ENCODE measurements at places on chromosomes 1 and 21.
A peak's percentile ranks its signal among the peaks of the same experiment; 100 is the strongest.

- no peak for DNase-seq
Measured at GRCh38 chr1:5342830-5343229, 649.4 kb downstream of the NPHP4 start.

- no peak for DNase-seq
Measured at GRCh38 chr1:185720633-185721272, 13.4 kb upstream of the HMCN1 start.

- DNase-seq = no peak
Measured at GRCh38 chr1:188386666-188387065, 1557.9 kb downstream of the PLA2G4A start.

DNA sequence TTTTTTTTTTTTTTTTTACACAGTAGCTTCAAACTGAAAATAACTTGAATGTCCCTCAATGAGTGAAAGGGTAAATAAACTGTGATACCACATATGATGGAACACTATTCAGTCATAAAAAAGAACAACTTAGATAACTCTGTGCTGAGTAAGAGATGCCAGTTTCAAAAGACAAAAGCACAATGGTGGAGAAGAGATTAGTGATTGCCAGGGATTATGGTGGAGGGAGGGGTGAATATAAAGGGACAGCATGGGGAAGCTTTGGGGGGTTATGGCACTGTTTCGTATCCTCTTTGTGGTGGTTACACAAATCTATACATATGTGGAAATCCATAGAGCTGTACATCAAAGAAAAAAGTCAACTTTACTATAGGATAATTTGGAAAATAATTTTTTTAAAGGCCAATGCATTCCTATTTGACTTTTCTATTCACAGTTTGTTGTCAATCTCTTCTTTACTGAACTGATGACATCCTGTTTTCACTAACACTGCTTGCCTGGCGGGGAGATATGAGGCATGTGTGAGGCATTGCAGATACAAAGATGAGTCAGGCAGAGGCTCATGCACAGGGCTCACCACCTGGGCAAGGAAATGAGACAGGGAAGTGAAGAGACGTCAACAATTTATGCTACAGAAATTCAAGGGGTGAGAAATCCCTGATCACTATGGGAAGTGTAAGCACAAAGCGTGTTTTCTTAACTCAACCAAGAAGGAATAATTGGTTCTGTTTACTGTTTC lies 302.7 kb downstream of the DUSP10 start:
- DNase-seq = no peak

DNA sequence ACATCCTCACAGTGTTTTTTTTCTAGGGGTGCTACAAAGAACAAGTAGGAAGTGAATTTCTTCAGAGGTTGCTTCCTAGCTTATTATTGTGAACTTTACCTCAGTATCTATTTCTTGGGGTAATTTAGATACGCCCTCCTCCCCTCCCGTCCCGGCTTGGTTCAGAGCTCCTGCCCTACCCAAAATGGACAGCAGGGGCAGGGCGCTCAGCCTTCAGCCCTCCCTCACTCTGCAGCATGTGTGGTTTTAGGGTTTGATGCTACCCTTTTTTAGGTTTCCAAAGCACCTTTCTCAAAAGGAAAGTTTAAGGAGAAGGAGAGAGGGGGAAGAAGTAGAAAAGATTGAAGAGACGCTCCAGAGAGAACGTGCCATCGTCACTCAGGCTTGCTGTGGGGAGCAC lies 16.9 kb upstream of the POGK start:
- no peak for DNase-seq

- no peak for DNase-seq
Measured at GRCh38 chr21:14522736-14523135, 23.4 kb downstream of the SAMSN1 start.

- DNase-seq = no peak
Measured at GRCh38 chr1:8015809-8016165, 10.3 kb downstream of the ERRFI1 start.

- DNase-seq = no peak
Measured at GRCh38 chr1:211036381-211037060, 97.4 kb downstream of the KCNH1 start.

DNA sequence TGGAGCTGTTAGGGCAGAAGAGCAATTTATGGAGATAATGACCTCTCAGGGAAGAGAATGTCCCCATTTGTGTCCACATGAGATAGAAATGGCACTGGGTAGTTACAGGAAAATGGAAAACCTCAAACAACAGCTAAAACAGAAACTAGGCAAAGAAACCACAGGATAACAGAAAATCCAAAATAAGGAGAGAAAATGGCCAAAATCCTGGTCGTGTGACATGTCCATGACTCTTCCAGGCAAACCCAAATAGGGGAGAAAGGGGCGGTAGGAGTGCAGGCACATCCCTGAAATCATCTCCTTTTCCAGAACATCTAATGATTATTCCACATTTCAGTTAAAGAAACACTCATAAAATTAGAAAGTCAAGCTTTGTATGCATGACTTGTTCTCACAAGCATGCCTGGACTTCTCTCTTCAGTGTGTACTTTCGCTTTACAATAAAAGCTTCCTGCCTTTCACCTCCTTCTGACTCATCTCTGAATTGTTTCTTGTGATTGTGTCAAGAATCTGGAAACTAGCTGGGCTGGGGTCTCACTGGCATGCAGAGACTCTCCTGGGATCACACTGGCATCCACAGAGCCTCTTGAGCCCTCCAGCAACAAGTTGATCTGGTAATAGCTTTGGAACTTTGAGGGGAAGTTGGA lies 171.4 kb upstream of the ZP4 start:
- DNase-seq = no peak

GRCh38 chr21:30434033-30434631 lies 4.1 kb downstream of the KRTAP13-4 start:
- peak; percentile 59 for DNase-seq

DNA sequence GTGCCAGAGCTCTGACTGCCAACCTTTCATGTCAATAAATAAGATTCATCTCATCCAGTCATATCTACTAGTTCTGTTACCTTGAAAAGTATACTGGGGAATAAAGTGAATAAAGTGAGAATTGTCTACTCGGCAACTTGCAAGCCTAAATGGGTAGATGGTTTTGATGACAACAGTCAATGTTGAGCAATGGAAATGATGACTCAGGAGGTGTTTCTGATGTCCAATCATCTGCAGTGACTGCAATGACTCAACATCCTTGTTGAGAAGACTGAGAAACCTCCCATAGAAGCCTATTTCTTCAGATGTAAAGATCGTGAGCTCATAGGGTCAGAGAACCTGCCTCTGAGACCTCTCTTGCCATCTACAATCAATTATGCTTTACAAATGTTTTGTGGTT lies 276.4 kb downstream of the SPATA17 start:
- DNase-seq = no peak

- peak; percentile 50 for DNase-seq
Measured at GRCh38 chr1:89987159-89987819, 7.6 kb upstream of the ZNF326 start.

DNA sequence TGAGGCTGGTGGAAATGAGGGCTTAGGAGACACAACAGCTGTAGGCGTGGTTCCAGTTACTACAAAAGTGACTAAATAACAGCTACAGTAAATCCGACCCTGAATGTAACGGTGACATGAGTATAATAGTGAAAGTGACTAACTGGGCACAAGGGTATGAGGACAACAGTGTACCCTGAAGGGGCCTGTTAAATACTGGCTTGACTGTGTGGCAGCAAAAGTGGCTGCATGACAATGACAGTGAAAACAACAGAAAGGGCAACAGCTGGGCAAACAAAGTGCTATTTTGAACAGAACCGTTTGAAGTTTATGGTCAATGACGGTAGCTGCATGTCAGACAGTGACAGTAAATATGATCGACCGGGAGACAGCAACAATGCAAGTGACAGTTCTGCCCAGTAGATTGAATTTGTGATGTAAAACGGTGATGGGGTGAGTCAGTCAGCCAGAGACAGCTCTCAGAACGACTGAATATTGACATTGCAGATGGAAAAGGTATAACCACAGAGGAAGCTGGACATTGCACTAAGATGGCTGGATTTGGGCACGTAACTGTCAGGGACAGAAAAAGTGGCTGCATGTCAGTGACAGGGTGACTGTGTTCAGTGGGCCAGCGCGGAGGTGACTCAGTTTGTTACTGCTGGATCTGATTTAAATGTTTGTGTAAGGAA lies 1.2 kb upstream of the ZBTB40 start:
- DNase-seq = no peak

DNA sequence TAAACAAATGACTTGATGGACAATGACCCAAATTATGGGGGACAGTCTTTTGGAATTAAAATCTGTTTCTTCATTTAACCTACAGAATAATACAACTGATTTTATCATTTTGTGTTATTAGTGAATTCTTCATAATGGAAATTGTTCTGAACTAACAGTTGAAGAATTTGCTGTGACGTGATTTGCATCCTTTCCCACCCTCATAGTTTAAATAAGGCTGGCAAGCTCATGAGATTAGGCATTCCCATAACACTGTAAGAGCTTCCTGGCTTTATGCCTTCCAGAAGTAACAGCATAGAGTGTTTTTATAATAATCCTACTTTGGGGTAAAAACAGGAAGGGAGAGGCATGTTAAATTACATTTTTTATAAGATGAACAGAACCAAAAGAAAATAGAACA lies 95.7 kb downstream of the ATP6V1G3 start:
- DNase-seq = no peak

GRCh38 chr1:118395430-118395991 lies 210.5 kb upstream of the SPAG17 start:
- DNase-seq = no peak
